CD8-positive, alpha-beta T cell (primary cell): ENCODE measurements at places on chromosomes 5 and 9. TPM values are rescaled to one million over a fixed set of nuclear protein-coding genes. Genes with fewer than 3 reads are reported as not detected.

The PWWP2A gene
- total RNA-seq, result 18.4 TPM

The ERBIN gene
- total RNA-seq, result 87.1 TPM

The IFNE gene
- not detected for total RNA-seq

The COL5A1 gene
- total RNA-seq, result 0.31 TPM

The RANBP17 gene
- not detected for total RNA-seq

The FEM1C gene
- total RNA-seq, result 32.9 TPM

The ARSI gene
- total RNA-seq, result 0.14 TPM
